NAMALWA (cell line): ENCODE measurements at places on chromosomes 2 and 18.

- no peak for DNase-seq
Observed at GRCh38 chr18:77119851-77120491, 12.6 kb downstream of the MBP start.

- DNase-seq, result peak; percentile 63
Observed at GRCh38 chr2:226970362-226970761, 134.5 kb downstream of the RHBDD1 start.

- DNase-seq, result no peak
Observed at GRCh38 chr18:63940008-63940407, 9.1 kb upstream of the HMSD start.

DNA sequence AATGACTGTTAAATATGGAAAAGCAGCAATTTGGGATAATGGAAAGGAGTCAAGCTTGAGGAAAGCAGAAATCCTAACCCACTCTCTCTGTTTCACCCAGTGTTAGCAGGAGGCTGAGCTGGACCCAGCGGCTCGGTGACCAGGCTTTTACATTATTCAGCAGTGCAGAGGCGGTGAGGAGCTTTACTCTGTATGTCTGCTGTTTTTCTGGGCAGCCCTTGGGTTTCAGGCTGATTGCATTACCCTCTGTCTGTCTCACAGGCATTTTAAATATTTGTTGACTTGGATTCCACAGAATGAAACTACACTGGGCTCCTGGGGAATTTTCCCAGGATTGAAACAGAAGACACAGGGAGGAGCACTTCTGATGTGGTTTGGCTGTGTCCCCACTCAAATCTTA is 368.0 kb downstream of the GALR1 start:
- DNase-seq, result no peak

GRCh38 chr2:158184556-158185343 is 83.1 kb downstream of the UPP2 start:
- no peak for DNase-seq

DNA sequence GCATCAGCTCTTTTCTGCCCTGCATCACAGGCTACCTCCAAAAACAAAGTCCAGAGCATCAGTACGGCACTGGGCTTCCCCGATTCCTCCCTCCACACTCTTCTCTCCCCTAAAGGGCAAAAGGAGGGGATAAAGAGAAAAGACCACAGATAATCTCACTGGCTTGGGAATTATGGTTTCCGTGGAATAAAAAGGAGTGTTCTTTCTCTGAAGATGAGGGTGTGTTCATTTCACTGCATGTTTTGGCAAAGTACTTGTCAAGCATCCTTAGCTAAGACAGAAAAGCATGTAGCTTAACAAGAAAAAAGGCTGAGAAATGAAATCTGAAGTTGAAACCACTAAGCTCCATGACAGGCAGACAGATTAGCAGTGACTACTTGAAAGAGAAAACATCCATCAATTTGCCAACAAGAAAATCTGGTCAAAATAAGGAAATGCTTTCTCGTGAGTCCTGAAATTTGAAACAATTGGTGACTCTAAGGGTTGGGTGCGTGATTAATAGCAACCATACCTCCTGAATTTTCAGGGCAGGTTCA is 20.6 kb upstream of the DSG3 start:
- DNase-seq, result no peak

GRCh38 chr2:240948086-240948485 is 42.0 kb downstream of the CROCC2 start:
- DNase-seq, result no peak

DNA sequence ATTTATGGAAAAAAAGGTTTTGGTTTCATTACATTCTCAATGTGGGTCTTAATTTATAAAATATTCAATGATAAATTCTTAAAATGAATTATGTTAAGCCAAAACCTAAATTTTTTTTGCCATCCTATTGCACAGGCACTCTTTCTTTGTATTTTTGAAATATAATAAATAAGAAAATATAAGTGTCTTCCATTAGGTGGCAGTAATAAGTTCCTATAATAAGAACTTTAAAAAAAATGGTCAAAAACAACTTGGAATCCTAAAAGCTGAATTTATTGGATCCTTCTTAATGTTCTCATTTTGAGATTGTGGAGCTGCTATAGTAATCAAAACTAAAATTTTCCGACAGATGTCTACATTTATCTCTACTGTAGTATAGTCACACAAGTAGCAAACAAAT is 5.7 kb downstream of the CALCRL start:
- DNase-seq, result peak; percentile 17

DNA sequence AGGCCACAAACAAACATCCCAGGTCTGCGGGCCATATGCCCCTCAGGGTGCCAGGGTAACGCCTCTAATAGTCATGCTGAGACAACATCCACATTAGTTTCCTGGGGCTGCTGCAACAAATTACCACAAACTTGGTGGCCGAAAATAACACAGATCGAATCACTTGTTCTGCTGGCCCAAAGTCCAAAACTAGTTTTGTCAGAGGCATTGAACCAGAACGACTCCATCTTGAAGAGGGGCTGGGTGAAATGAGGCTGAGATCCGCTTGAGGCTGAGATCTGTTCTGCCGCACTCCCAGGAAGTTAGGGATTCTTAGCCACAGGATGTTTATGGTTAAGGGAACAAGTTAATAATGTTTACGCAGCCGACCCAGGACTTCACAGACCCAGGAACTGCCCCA is 66.7 kb downstream of the COPS8 start:
- no peak for DNase-seq

DNA sequence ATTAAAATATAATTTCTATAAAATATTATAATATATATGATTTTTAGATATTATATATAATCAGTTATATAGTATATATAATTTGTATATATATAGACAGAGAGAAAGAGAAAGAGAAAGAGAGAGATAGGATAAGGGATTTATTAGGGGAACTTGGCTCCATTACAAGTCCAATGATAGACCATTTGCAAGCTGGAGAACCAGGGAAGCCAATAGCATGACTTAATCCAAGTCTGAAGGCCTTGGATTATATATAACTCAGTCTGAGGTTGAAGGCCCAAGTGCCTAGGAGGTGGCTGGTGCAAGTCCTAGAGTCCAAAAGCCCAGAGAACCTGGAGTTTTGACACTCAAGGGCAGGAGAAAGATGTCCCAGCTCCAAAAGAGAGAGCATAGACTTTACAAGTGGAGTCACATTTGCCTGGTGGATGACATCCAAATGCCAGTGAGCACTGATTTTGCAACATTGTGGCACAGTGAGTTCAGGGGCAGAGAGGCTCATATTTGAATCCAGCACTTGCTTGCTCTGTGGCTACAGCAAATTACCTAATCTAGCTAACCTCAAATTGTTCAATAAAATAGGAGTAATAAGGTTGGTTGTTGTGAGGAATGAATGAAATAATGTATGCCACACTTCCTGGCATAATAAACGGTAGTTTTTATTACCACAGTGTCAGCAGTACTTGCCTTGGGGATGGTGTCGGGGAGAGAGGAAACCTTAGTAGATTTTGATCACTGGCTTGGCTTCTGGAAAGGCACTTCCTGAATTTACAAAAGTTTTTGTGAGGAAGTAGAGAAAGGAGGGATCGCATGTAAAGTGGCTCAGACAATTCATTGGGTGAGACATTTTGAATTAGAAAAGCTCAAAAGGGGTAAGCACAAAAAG is 69.6 kb upstream of the CD28 start:
- DNase-seq, result no peak

GRCh38 chr18:44629406-44629805 is 51.3 kb upstream of the SETBP1 start:
- no peak for DNase-seq

DNA sequence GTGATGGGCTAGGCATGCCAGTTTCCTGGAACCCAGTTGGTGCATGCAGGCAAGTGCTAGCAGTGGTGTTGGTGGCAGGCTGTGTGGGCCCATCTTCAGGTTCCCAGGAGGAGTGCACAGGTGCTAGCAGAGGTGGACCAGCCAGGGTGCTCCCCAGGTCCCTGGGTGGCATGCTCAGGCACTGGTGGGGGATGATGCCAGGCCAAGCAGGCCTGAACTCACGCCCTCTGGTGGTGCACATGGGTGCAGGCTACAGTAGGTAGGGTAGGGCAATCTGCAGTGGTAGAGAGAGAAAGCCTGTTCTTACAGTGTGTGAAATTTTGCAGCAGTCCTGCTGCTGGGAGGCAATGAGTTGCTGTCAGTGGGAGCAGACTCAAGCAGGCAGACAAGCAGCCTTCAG is 1651.8 kb downstream of the DPP10 start:
- peak; percentile 9 for DNase-seq

- DNase-seq, result peak; percentile 67
Observed at GRCh38 chr2:18520451-18521425, 39.7 kb downstream of the RDH14 start.

DNA sequence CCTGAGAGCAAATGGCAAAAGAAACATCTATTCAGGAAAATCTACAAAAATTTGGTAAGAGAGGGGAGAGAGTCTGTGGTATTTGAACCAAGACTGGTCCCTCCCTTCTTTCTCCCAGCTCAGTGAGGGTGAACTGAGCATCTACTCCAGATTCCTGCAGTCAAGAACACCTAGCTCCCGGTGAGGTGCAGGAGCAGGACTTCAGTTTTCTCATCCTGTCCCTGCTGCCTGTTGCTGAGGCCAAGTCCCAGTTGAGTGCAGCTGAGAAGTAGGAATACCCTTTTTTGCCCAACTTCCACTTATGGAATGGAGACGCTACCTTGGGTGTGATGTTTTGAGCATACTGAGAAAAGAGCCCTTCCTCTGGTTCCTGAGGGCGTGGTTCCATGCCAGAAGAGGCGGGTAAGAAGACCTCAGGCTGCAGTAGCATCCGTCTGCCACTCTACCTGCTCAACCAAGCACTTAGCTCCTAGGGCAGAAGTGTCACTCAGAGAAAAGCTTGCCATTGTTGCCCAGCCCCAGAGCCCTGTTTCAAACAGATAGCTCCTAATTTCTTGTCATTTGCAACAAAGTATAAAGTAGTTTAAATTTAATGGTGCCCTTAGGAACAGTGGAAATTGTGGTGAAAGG is 112.9 kb downstream of the SOS1 start:
- no peak for DNase-seq

GRCh38 chr2:8761529-8762164 is 75.8 kb downstream of the KIDINS220 start:
- DNase-seq, result peak; percentile 65

GRCh38 chr2:191020742-191021381 is 6.9 kb upstream of the STAT1 start:
- DNase-seq, result no peak

GRCh38 chr18:76347341-76347740 is 147.7 kb downstream of the ZNF516 start:
- DNase-seq, result no peak

- DNase-seq, result no peak
Observed at GRCh38 chr2:98658816-98659490, 50.6 kb downstream of the UNC50 start.

- DNase-seq, result no peak
Observed at GRCh38 chr2:47799031-47799609, 16.2 kb downstream of the MSH6 start.

- no peak for DNase-seq
Observed at GRCh38 chr18:61736133-61736532, 156.7 kb downstream of the RNF152 start.

- peak; percentile 21 for DNase-seq
Observed at GRCh38 chr18:36511791-36512352, 214.4 kb downstream of the FHOD3 start.

DNA sequence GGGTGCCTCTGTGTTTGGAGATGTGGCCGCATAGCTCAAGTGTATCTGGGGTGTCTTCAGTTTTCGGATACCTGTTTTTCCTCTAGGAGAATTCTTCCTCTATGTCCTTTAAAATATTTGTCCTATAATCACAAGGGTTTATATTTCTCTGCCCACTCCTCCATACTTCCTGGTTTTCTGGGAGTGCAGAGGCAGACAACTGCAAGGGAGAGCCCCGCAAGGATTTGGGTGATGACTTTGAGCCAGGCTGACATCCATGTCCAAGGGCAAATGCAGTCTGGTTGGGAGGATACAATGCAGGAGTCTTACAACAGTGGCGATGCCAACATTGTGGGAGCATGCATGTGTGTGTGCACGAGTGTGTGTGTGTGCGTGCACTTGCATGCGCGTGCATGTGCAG is 2.1 kb downstream of the IL1RL1 start:
- DNase-seq, result no peak

GRCh38 chr18:67733088-67733487 is 216.6 kb upstream of the DSEL start:
- no peak for DNase-seq

- no peak for DNase-seq
Observed at GRCh38 chr2:11524470-11524869, 9.4 kb upstream of the GREB1 start.

GRCh38 chr18:74396171-74397169 is 60.6 kb downstream of the DIPK1C start:
- DNase-seq, result no peak

- DNase-seq, result no peak
Observed at GRCh38 chr2:197809064-197809463, 4.7 kb downstream of the PLCL1 start.

DNA sequence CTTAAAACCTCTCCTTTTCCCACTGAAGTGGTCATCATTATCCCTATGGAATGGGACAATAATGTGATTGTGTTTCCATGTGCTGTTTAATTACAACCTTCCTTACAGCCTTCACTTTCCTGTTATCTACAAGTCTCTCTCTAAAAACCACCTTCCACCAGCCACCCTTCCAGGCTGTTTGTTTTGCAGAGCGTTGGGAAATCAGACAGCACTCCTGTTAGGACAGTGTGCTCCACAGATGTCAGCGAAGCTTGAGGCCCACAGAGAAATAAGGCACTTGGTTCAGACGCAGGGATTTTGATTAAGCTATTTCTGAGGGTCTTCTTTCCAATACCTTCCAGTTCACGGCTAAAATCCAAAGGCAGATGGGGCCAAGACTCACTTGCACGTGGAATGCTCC is 32.3 kb upstream of the ASPRV1 start:
- DNase-seq, result no peak

- DNase-seq, result no peak
Observed at GRCh38 chr18:8329186-8329771, 280.0 kb upstream of the RAB12 start.

DNA sequence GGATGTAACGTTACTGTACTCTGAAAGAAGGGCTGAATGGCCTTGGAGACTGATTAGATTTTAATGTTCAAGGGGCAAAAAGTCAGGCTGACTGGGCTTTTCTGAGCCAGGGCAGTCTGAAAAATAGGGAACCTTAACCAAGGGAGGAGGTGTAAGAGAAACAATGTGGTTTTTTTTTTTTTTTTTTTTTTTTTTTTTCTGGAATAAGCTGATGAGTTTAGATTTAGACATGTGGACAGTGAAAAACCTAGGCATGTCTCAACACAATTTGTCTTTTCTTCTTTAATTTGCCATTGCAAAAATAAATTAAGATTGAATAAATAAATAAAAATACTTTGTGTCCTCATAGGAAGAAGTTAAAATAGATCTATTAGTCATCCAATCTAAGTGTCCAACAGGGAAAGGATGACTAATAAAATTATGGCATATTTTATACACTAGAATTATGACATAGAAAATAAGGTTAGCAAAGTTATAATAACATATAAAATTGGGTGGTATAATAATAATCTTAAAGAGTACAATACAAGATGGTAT is 237.6 kb upstream of the TRIB2 start:
- DNase-seq, result no peak

- no peak for DNase-seq
Observed at GRCh38 chr2:178909507-178909906, 102.3 kb upstream of the TTN start.
